ENCODE measurements at places on chromosomes 1 and 21.

- no peak for DNase-seq
These were observed 33.5 kb upstream of the PIGV start for GRCh38 chr1:26754086-26754874.

- no peak for DNase-seq
These were observed 27.2 kb downstream of the RASSF5 start for GRCh38 chr1:206534552-206534951.

- DNase-seq: no peak
These were observed 17.9 kb upstream of the ZBTB21 start for GRCh38 chr21:42027822-42028765.

DNA sequence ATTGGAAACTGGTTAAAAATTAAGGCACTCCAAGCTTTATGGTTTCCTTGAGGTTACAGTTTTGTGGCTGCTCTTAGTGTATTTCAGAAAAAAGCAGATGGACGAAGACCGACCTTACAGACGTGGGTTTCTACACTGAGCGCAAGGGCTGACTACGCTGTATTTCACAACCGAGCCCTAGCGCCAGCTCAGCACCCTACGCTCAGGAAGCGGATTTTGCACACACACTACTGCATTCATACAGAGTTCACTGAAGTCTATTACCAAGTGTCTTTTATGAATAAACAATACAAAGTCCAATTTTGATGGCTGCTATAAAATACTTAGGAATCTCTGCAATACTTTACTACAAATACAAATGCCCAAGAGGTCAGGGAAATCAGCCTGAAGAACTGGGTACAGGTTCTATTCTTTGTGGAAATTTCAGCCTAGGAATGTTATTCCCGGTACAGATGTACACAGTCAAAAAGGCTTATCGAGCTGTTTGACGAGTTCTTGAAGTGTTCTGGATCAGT is 23.8 kb downstream of the PTTG1IP start:
- no peak for DNase-seq

GRCh38 chr21:25964015-25964414 is 206.6 kb downstream of the APP start:
- DNase-seq: no peak

- no peak for DNase-seq
These were observed 293.3 kb downstream of the DISC1 start for GRCh38 chr1:231919886-231920285.
